HT-29 (cell line): ENCODE measurements at places on chromosomes 5 and 9.

- peak; percentile 53 for DNase-seq
Measured at GRCh38 chr9:71485326-71485725, 283.0 kb downstream of the CEMIP2 start.

DNA sequence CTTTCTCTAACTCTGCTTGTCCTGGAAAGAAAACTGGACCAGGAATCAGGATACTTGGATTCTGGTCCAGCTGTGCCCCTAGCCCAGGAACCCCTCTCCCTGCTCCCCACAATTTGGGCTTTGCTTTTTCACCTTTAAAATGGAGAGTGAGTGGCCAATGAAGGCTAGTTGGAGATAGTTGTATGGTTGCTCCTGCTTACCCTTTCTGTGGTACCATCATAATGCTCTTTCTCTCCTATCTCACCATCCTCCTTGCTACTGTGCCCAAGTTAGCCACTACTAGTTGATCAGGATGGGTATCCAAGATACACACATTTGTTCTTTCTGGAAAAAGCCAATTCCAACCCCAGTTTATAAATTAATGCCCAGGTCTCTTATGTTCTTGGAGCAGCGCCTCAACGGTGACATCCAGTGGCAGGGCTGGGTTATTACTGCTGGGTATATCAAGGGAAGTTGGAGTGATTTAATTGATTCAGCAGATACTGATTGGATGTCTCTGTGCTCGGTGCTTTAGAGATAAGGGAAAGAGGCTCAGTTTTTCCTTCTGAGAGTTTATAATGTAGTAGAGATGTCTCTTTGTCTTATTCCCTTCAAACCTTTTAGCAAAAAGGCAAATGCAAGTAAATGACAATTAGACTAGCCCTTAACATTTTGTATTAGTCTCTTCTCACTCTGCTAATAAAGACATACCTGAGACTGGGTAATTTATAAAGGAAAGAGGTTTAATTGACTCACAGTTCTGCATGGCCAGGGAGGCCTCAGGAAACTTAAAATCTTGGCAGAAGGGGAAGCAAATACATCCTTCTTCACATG, 38.5 kb downstream of the FAXDC2 start:
- peak; percentile 80 for DNase-seq

DNA sequence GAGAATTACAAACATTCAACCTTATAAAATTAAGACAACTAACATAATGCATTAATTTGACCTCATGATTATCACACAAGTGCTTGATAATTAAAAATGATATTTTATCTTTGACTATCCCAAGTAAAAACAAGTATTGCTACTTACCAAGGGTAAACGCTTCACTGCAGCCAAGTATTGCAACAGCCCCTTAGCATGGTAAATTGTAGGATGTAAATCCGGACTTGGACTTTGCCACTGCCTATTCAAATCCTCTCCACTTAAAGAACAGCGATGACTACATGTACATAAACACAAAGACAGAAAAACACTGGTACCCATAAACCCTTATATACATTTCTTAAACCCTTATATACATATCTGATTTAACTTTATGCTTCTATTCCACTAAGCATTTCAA, 155.1 kb downstream of the AGTPBP1 start:
- DNase-seq = no peak

DNA sequence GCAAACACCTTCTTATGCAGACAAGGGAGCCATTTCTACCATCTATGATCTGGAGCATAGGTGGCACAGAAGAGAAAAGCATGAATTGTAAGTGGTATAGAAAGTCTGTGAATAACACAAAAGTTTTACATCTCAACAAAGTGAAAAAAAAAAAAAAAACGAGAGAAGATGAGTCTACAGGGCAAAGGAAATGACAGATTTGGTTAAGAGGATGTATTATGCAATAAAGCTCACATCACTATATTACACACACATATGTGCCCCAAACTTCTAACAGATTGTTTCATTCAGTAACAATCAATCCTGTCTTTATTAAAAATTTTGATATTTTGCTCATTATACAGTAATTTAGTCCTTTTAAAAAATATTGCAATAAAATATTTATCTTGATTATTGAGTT, 49.8 kb downstream of the CERT1 start:
- DNase-seq = no peak

DNA sequence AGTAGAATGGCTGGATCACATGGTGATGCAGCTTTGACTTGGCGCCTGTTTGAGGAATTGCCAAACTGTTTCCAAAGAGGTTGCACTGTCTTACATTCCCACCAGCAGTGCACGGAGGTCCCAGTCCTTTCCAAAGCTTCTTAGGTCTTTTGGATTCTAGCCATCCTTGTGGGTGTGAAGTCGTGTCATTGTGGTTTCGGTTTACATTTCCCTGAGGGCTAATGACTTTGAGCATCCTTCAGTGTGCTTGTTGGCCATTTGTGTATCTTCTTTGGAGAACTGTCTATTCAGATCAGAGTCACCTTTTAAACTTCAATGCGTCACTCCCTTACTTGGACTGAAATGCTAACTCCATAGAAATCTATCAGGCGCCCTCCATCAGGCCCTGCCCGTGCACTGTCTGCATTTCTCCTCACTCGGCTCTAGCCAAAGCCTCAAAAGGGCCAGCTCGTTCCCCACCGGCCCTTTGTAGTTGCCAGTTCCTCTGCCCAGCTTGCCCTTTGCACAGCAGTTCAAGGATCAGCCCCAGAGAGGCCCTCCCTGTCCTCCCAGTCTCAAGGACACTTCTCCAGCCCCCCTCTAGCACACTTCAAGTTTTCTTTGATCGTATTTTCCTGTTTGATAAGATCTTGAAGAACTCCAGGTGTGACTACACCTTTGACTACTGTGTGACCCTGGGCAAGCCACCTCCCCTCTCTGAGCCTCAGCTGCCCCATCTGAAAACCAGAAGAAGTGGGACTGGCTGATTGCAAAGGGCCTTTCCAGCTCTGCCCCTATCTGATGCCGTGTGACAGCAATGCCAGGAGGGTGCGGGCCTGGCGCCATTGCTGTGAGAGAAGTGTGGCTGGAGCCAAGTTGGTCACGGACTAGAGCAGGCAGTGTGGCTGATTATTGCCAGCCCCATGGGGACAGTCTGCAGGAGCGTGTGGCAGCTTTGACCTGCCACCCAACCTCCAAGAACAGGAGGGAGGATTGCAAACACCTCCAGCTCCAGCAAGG, 5.6 kb downstream of the HRH2 start:
- no peak for DNase-seq

DNA sequence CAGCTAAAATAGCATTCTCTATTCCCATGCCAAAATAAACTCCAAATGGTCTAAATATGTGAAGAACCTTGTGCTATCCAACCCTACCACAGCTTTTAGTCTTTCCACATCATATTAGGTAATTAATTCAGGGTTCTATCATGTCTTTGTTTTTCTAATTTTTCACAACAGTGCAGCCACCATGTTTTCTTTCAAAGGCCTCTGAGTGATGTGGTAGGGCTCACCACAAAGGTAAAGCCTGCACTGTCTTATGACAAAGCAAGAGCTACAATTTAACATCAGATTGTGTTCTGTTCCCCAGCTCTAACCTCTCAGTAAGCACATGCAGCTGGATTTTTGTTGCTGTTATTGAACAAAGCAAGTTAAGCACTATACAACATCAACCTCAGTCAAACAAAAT, 52.4 kb downstream of the MEF2C start:
- DNase-seq = no peak

DNA sequence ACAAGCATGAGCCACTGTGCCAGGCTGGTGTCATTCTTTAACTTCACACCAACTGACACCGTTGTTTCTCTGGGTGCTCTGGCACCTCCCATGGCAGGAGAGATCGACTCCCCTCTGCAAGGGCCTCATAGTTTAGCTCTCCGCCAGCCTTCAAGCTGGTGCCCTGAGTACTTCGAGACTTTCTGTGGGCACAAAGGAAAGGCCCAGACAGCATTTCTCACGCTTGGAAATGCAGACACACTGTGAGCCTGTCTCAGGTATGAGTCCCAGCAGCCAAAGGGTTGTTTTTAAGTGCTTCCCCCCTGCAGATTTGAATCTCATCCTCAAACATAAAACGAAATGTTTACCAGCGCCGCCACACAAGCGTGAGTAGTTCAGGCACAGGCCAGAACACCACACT, 11.1 kb upstream of the TCF7 start:
- DNase-seq = no peak

- no peak for DNase-seq
Measured at GRCh38 chr5:55850839-55851674, at the start of gene IL31RA. Gene IL31RA, plus strand, starts transcription at chr5:55851357. Its CDS starts 214 bp downstream, at chr5:55851571.

DNA sequence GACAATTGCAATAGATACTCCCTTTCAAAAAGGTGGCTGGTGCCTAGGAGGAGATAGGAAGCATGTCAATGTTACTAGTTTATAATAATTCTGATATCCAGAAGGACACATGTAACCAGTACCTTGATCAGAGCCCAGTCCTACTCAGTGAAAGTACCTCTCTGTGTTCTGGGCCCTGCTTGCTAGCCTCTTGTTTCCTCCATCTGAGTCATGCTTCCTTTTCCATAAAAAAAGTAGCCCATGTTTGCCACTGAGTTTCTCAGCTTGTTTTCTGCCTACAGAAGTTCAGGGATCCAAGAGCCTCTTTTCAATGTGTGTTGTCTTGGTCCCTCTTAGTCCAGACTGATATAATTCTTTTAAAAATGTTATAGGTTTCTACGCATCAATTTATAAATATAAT, 149.0 kb downstream of the SSBP2 start:
- peak; percentile 15 for DNase-seq

DNA sequence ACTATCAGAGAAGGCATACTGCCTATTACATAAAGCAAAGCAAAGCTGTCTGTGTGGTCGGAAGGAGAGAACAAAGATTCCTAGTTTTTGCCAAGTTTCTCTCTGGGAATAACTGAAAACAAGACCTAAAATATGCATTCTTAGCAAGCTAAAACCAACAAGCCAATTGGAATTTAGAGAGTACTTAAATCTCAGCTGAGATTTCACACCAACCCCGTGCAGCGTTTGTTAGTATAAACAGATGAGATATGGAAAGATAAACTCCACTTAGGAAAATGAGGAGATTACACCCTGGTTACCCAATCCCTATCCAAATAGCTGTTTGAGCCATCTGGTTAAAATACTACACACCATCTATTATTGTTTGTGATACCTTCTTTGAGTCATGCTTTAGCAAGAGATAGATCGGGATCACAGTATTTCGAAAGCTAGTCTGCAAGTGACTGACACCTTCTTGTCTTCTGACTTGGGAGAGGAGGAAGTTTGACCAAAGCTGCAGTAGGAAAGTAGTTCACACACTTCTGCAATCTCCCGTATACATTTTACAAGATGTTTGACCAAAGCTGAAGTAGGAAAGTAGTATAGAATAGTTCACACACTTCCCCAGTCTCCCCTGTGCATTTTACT, 18.2 kb downstream of the FAF2 start:
- no peak for DNase-seq

- no peak for DNase-seq
Measured at GRCh38 chr9:84838879-84839278, 169.3 kb downstream of the NTRK2 start.

DNA sequence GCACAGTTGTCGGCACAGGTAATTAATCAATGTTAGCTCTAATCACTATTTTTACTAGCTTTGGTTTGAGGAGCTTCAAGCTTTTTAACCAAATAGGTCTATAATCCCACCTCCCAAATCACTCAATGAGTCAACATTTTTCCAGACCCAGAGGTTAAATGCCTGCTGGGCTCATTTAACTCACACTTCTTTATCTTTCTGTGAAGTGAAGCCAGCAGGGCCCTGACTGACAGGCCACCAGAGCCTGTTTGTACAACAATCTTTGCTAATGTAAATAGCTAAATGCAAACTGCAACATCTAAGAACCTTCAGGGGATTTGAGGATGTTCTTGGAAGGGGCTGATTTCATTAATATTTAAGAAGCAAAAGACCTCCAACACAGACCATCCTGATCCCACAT, 98.4 kb upstream of the NREP start:
- no peak for DNase-seq

GRCh38 chr5:174982485-174982884, 258.1 kb downstream of the MSX2 start:
- no peak for DNase-seq
